A172 (cell line): ENCODE measurements at places on chromosomes 6 and 20. TPM values are rescaled to one million over a fixed set of nuclear protein-coding genes. Genes with fewer than 3 reads are reported as not detected.

DNA sequence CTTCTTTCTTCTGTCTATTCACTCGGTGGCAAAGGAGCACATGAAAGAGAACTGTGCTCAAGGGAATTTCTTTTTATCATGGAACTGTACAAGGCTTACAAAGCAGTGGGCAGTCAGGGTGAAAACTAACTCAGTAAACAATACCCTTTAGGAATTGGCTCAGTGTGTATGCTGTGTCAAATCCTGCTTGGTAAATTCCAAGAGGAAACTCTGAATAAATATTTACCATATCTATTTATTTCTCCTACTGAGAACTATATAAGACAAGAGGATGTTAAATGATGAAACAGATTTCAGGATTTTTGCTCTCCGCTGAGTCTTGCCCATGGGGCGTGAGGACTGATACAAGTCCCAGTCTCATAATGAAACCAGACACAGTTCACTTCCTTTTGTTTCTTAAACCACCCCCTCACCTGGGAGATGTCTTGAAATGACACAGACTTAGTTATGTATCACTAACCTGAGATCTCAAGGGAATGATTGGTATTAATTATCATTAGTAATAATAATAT lies 188.8 kb downstream of the BACH2 start:
- DNase-seq = no peak

DNA sequence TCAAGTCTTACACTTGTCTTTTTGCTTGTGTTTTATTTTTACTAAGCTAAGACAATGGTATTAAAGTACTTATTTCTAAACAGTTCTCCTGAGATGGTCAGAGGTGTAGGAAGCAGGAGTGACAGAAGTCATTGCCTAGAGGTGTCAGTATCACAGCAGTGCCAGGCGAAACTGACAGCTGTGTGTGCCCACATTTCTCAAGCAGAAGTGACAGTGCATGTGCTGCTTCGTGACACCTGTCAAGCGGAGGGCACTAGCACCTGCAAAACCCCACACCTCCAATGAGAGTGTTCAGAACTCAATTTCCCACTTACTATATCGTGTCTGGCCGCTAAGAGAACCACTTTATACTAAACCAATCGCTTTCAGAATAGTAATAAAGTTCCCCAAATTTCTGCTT lies 82.8 kb downstream of the SLC23A2 start:
- no peak for DNase-seq

DNA sequence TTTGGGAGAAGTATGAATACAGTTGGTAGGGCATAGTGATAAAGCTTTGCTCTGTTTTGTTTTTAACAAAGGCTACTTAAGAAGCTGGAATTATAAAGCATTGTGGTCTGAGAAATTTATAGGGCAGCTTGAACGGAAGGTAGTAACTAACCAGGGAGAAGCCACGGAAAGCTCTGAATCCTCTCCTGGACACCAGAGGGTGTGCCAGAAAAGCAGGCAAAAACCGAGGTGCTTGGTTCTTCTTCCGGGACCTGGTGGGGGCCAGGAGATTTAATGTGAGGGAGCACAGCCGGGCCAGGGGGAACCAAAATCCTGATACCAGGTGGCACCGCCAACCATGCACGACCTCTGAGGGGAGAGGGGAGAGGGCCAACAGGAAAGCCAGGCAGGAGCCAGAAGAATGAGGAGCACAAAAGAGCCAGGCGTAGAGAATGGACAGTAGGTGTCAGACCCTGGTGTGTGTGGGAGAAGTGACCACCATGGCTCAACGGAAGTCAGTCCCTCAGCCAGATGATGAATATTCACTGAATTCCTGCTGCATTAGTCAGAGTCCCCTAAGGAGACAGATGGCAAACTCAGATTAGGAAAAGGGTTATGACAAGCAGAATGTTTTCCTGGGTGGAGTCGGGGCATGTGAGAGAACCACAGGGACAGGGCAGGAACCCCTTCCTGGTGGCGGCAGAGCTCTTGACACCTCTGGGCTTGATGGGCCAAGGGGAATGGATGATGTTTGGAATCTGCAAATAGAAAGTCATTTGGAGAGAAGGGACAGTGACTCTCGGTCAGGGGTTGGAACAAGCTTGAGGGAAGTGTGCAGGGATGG lies 262.3 kb downstream of the ZNF217 start:
- DNase-seq = peak; percentile 94

DNA sequence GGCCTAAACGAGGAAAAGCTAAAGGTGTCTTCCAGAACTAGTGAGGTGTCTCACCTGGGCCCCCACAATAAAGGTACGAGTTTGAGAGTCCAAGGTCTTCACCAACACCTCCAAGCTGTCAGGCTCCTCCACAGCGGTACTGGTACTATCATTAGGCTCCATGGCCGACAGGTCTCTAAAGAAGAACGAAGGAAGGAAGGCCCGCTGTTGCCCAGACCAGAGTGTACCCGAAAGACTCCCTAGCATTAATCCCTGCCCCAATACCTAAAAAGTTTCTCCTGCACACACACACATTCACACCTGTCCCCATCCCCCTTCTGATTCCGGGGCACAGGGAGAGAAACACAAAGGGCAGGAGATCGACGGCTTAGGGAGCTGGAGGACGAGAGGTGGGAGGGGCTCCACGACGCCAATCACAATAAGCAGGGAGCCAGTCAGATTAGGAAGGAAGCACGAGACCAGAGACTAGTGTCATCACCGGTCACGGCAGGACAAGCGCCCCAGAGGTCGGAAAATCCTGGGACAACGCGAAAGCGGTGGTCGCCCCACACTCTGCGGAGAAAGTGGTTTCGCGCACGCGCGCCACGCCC lies 764 bp downstream of the BAG6 start:
- no peak for DNase-seq

DNA sequence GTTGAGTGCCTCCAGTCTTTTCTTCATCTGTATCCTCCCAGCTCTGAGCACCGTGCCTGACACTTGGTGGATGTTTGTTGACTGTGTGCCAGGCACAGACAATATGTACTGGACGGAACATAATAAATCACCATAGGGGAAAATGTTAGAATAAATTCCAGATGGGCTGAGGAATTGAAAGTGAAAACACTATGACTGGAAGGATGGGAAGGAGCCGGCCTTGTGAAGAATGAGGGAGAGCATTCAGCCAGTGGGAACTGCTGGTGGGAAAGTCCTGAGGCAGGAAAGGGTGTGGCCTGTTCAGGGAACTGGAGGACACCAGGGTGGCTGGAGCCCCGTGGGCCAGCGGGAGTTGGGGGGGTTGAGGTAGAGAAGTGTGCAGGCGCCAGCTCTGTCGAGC lies 75.4 kb downstream of the MTHFD1L start:
- DNase-seq = peak; percentile 4

DNA sequence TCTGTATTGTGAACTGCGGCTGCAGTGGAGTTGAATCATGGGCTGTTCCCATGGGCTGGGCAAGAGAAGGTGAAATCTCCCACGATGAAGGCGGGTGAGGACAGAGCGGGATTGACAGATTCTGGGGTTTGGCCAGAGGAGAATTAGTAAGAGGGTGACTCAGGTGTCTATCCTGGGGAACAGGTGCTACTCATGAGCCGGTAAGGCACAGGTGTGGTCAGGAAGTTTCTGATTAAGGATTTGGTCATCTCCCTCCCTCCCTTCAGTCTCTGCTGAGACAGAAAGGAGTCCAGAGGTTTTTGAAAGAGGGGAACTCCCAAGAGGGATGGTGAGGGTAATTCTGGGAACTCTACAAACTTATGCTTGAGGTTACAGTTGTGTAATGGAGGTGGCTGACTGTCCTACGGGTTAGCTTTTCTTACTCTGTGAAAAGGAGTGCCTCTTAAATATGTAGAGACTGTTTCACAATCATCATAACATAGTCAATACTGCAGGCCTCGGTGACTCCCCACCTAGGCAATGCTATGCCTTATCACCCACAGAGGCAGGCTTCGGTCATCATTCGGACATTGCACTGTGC lies 31.5 kb downstream of the SERPINB1 start:
- no peak for DNase-seq

DNA sequence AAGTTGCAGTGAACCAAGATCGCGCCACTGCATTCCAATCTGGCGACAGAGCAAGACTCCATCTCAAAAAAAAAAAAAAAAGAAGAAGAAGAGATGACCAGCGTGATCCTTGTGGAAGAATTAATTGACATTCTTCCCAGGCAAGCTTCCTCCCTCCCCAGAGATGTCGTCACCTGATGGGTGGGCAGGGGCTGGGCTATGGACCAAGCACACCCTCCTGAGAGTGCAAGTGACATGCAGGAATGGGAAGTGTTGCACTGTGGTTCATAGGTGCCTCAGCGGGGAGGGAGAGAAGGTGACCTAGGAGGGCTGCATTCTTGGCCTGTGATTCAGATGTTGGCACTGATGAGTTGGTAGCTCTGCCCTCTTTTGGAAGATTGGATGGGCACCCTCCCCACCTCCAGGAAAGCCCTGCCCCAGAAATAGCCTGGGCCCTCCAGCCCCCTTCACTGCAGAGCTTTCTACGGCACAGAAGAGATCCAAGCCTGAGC lies 37.8 kb downstream of the TAF8 start:
- DNase-seq = peak; percentile 86

- no peak for DNase-seq
Measured at GRCh38 chr20:33124261-33124660, 43.7 kb upstream of the BPIFA2 start.

- DNase-seq = peak; percentile 23
Measured at GRCh38 chr6:145963216-145964068, 716 bp downstream of the SHPRH start.

DNA sequence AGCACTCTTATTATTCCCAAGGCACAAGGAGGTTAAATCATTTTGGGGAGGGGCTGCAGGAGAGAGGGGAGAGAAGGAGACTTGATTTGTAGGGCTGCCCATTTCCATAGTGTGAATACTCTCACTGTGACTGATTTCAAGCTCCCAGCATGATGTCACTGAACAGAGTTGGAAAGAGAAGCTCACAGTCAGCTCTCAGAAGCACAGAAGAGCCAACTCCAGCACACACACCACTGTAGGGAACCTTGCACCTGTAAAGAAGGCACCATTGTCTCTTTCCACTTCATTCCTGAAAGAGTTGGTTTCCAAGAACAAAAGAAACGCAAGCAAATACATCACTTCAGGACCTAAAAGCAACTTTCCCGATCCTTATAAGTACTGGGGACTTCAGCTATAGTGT lies 12.7 kb upstream of the STK35 start:
- DNase-seq = no peak

- DNase-seq = no peak
Measured at GRCh38 chr6:90403489-90404381, 107.1 kb upstream of the BACH2 start.

DNA sequence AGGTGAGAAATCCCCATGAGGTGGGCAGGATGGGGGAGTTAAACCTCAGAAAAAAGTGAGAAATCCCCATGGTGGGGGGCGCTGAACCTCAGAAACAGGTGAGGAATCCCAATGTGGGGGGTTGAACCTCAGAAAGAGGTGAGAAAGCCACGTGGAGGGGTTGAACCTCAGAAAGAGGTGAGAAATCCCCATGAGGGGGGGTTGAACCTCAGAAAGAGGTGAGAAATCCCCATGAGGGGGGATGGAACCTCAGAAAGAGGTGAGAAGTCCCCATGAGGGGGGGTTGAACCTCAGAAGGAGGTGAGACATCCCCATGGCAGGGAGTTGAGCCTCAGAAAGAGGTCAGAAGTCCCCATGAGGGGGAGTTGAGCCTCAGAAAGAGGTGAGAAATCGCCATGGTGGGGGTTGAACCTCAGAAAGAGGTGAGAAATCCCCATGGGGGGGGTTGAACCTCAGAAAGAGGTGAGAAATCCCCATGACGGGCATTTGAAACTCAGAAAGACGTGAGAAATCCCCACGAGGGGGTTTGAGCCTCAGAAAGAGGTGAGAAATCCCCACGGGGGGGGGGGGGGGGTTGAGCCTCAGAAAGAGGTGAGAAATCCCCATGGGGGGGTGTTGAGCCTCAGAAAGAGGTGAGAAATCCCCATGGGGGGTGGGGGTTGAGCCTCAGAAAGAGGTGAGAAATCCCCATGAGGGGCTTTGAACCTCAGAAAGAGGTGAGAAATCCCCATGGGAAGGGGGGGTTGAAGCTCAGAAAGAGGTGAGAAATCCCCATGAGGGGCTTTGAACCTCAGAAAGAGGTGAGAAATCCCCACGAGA lies 14.3 kb upstream of the GOPC start:
- DNase-seq = no peak

DNA sequence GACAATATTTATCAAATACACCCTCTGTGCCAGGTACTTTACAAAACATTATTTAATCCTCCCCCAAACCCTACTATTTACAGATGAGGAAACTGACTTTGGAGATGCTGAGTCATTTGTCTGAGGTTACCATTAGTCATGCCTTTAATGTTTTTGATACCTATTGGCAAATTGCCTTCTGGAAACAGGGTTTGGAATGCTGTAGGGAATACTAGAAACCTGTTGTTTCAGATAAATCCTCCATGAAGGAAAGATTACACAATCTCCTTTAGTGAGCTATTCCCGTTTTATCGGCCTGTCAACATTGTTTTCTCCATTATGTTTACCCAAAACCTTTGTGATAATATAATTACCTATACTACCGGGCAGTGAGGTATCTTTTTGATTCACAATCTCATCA lies 93.6 kb upstream of the ADGRF1 start:
- peak; percentile 83 for DNase-seq

- no peak for DNase-seq
Measured at GRCh38 chr6:112912416-112913101, 565.4 kb downstream of the RFPL4B start.

The AK9 gene
- 3.2 and 7.2 TPM in 2 replicates for total RNA-seq

The MLIP gene
- 0.81 and 1.1 TPM in 2 replicates for total RNA-seq
